ENCODE measurements at places on chromosomes 5 and 9. TPM values are rescaled to one million over a fixed set of nuclear protein-coding genes. Genes with fewer than 3 reads are reported as not detected.

- no peak for DNase-seq
Observed at GRCh38 chr9:111891910-111892499, 4.6 kb upstream of the UGCG start.

DNA sequence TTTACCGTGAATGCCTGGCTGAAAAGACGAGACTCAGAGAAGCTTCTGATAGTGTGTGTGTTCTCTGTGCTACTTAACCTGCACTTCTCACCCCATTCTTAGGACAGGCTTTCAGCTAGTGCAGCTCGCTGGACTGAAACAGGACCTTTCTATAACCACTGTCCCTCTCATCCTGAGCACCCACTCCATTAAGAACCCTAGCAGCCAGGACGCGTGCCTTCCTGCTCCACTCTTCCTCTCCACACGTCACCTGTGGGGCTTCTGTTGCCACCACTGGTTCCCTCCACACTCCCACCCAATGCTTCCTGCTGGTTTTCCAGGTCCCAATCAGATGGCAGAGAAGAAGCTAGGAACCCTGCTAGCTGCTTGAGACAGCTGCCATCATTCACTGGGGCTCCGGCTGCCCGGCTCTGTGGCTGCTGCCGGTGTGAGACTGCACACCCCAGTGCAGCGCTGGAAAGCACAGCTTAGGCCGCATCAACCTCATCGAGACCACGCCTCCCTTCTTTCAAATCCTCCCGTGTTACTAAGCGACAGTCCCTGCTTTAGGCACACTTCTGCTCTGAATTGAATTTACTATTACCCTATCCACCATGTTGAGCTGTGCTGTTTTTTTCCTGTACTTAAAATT lies 44.0 kb downstream of the RNF130 start:
- no peak for DNase-seq

DNA sequence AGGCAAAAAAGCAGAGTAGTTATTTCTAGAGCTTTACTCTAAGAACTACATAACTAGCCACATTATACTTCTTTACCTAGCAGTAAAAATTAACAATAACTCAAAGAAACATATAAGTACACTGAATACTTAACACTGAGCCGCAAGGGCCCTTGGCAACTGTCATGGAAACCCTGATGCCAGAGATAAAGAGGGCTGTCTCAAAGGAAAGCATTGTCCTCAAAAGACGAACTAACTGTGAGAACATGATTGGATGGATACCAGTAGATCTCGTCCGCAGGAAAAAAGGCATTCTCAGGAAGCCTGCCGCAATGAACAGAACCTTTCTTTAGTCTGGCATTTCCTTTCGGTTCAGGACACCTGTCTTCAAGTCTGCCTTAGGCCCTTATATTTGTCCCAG lies 379.0 kb upstream of the SLC30A5 start:
- DNase-seq, result no peak

GRCh38 chr9:36137392-36138004 lies 965 bp downstream of the GLIPR2 start:
- DNase-seq, result no peak

DNA sequence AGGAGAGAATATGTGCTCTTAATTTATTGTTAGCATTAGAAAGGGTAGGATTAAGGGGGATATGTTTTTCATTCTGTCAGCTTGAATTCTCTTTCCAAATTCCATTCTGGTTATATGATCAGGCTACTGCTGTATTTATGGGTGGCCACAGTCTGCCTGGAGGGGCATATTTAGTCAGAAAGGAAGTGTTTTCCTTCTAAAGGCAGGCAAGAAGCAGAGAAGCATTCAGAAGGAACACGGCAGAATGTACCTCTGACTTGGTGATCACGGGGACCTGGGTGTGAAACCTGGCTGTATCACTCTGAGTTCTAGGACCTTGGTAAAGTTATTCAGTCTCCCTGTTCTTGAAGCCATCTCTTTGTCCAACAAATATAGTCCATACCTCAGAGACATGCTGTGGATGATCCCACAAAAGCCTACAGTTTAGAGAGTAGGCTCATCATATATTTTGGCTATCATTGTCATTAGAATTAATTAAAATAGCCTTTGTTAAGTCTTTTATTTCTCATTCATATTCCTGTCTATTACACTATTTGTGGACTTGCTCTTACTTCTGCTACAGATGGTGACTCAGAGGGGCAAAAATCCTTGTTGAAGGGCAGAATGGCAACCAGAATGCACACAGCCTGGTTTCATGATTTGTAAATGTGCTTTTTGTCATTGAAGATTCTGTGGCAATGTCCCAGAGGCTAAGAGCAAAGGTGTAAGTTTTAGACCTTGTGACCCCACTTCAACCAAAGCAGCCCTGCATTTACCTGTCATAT lies 2.7 kb downstream of the TNC start:
- no peak for DNase-seq

GRCh38 chr5:160349249-160349934 lies 21.0 kb downstream of the C1QTNF2 start:
- no peak for DNase-seq

The CPEB4 gene
- 11.8 TPM for total RNA-seq

The NTNG2 gene
- 15.6 TPM for total RNA-seq

The NR6A1 gene
- 0.06 TPM for total RNA-seq

The SLC6A19 gene
- total RNA-seq, result not detected
